ENCODE measurements at places on chromosomes 11 and 22. TPM values are rescaled to one million over a fixed set of nuclear protein-coding genes. Genes with fewer than 3 reads are reported as not detected.

The CTSW gene
- total RNA-seq = not detected

The APOA4 gene
- total RNA-seq = not detected

The DEPDC5 gene
- 11.6 TPM for total RNA-seq

The EPS8L2 gene
- total RNA-seq = 44.8 TPM

The SOX10 gene
- not detected for total RNA-seq

The CHRNA10 gene
- total RNA-seq = 1.1 TPM

The TRIM29 gene
- total RNA-seq = 0.33 TPM

The DBX1 gene
- not detected for total RNA-seq

The OR6A2 gene
- 0.26 TPM for total RNA-seq

The RAPSN gene
- 0.40 TPM for total RNA-seq

The MAP6 gene
- 2.4 TPM for total RNA-seq

The APOL5 gene
- 0.46 TPM for total RNA-seq

The OR5T2 gene
- total RNA-seq = not detected

The HEPHL1 gene
- not detected for total RNA-seq

The FKBP2 gene
- 81.8 TPM for total RNA-seq

The UEVLD gene
- 21.8 TPM for total RNA-seq

The DDX25 gene
- total RNA-seq = not detected

The MS4A3 gene
- not detected for total RNA-seq

The IGSF22 gene
- total RNA-seq = not detected

The SLC5A1 gene
- not detected for total RNA-seq

The WEE1 gene
- total RNA-seq = 28.5 TPM

The FGF19 gene
- total RNA-seq = not detected

The SEPTIN3 gene
- total RNA-seq = 0.30 TPM

The PLAAT5 gene
- not detected for total RNA-seq

The PAMR1 gene
- total RNA-seq = 74.1 TPM

The RAB36 gene
- total RNA-seq = 3.8 TPM

The MYO7A gene
- total RNA-seq = 0.13 TPM

The CLMP gene
- 206 TPM for total RNA-seq

The BCO2 gene
- 1.4 TPM for total RNA-seq

The CTR9 gene
- 30.8 TPM for total RNA-seq

The ANKK1 gene
- not detected for total RNA-seq

The MS4A4E gene
- not detected for total RNA-seq

The TMEM191C gene
- total RNA-seq = 1.1 TPM

The OR52R1 gene
- total RNA-seq = not detected

The KCNE3 gene
- 2.6 TPM for total RNA-seq

The PATE3 gene
- not detected for total RNA-seq

The C11orf16 gene
- total RNA-seq = not detected

The PPP2R5B gene
- 28.1 TPM for total RNA-seq

The OR4A16 gene
- total RNA-seq = not detected

The TMA7B gene
- total RNA-seq = not detected

The SEC14L2 gene
- total RNA-seq = 15.9 TPM

The RIN1 gene
- total RNA-seq = 19.5 TPM

The TPH1 gene
- total RNA-seq = 0.07 TPM

The KIF18A gene
- total RNA-seq = 6.8 TPM

The UCP3 gene
- 0.65 TPM for total RNA-seq

The TMPRSS5 gene
- 0.07 TPM for total RNA-seq

The OR51A7 gene
- not detected for total RNA-seq

The RASL10A gene
- not detected for total RNA-seq

The OR4C11 gene
- not detected for total RNA-seq

The OR5F1 gene
- not detected for total RNA-seq
